ENCODE measurements at places on chromosomes 3 and 15. TPM values are rescaled to one million over a fixed set of nuclear protein-coding genes. Genes with fewer than 3 reads are reported as not detected.

TPRG1 gene
- total RNA-seq = 6.2 TPM

CHP1 gene
- 146 TPM for total RNA-seq

SAMMSON gene
- total RNA-seq = not detected

SH2D7 gene
- not detected for total RNA-seq

STX19 gene
- not detected for total RNA-seq

ZDHHC23 gene
- 10.4 TPM for total RNA-seq

SERPINI2 gene
- 0.55 TPM for total RNA-seq

MAGEL2 gene
- total RNA-seq = 0.70 TPM

EAF2 gene
- total RNA-seq = 9.3 TPM

IL20RB gene
- total RNA-seq = 4.3 TPM

CSTA gene
- total RNA-seq = 62.3 TPM

KBTBD12 gene
- total RNA-seq = 5.5 TPM

ATP2B2 gene
- total RNA-seq = not detected

CCR8 gene
- total RNA-seq = not detected

ILDR1 gene
- total RNA-seq = 16.3 TPM

CAMK1 gene
- 24.3 TPM for total RNA-seq

FMN1 gene
- 16.1 TPM for total RNA-seq

CLDN16 gene
- total RNA-seq = 1.1 TPM

SLC51B gene
- not detected for total RNA-seq

C3orf20 gene
- total RNA-seq = 0.31 TPM

FBXW12 gene
- 0.23 TPM for total RNA-seq

CLDN11 gene
- 10.6 TPM for total RNA-seq

P2RY1 gene
- 9.2 TPM for total RNA-seq

RTP4 gene
- total RNA-seq = 10.6 TPM

GPR62 gene
- total RNA-seq = 0.57 TPM

A4GNT gene
- total RNA-seq = not detected

ARL6 gene
- 12.3 TPM for total RNA-seq

SENP2 gene
- 51.8 TPM for total RNA-seq

RTP1 gene
- total RNA-seq = not detected

GOLGA6C gene
- not detected for total RNA-seq

FBXO40 gene
- 0.23 TPM for total RNA-seq

OR5K1 gene
- total RNA-seq = not detected

GPR156 gene
- 1.4 TPM for total RNA-seq

FGF7 gene
- 48.3 TPM for total RNA-seq

MKRN2 gene
- 24.5 TPM for total RNA-seq

ATP2C1 gene
- 86.9 TPM for total RNA-seq

SLC12A1 gene
- total RNA-seq = not detected

PPARG gene
- 214 TPM for total RNA-seq

ARGFX gene
- total RNA-seq = not detected

CYP1A2 gene
- total RNA-seq = not detected

IL12A gene
- 1.1 TPM for total RNA-seq

GOLGA6L10 gene
- 4.3 TPM for total RNA-seq

DVL3 gene
- total RNA-seq = 61.1 TPM

SEMA3B gene
- total RNA-seq = 18.2 TPM

CLRN1 gene
- not detected for total RNA-seq

ADAMTS9 gene
- 153 TPM for total RNA-seq

Measured in ureter (tissue), 1 donor.